ENCODE measurements at places on chromosomes 4 and X.

GRCh38 chrX:138150709-138151108 is 560.8 kb downstream of the FGF13 start:
- DNase-seq: no peak

DNA sequence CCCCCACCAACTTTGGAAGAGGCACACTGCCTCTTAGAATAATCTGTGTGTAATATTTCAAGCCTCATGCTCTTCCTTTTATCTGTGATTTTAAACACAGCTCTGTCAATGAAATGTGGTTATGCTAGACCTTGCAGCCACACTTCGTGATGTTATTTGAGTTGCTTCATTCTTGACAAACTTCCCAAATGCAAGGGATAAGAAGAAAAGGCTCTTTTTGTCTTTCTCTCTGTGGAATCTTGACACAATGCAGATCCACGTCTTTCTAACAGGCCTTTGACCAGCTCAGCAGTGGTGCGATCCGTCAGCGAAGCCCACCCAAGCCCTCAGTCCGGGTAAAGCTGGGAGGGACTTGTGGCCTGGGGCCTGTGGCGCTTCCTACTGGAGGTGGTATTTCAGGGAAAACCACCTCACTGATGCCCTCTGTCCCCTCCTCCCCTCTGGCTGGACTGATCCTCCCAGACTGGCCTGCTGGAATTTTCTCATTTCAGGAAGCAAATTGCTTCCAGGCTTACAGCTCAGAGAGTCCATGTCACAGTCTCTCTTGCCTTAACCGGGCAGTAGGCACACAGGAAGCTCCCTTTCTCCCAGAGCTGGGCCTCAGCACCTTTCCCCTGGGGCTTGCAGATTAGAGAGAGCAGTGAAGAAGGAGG is 19.5 kb upstream of the CCKAR start:
- no peak for DNase-seq

DNA sequence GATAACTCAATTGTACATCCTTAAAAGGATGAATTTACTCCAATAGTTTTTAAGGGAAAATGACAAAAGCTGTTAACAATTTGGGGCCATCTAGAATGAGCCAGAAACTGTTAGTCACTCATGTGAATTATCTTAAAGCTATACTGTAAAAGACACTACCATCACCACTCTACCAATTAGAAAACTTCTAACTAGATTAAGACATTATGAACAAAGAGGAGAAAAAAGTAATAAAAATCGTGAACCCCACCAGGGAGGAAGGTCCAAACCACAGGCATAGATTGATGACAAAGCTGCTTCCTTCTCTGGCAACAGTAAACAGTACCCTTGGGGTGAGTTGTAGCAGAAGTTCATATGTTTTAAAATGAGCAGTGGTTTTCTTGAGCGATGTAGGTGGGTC is 106.1 kb downstream of the PDGFC start:
- DNase-seq: no peak

DNA sequence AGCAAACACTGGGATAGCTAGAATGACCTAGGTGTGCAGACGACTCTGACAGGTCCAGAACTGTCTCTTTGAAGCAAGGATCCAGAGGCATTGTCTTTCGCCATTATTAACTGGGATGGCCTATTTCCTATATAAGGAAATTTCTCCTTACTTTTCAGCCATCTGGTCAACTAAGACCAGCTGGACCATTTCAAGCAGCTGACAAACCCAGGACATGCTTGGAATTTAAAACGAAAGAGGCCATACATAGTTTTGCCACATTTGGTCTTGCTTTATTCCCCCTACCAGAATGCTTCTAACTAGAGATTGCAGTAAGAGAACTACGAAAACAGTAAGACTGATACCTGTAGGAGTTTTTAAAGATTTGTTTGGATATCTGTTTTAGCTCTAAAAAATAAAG is 87.0 kb downstream of the GLRA2 start:
- no peak for DNase-seq
